Left lung (tissue), 14 donors: ENCODE measurements at places on chromosomes 6 and 20. TPM values are rescaled to one million over a fixed set of nuclear protein-coding genes. Genes with fewer than 3 reads are reported as not detected.

DNA sequence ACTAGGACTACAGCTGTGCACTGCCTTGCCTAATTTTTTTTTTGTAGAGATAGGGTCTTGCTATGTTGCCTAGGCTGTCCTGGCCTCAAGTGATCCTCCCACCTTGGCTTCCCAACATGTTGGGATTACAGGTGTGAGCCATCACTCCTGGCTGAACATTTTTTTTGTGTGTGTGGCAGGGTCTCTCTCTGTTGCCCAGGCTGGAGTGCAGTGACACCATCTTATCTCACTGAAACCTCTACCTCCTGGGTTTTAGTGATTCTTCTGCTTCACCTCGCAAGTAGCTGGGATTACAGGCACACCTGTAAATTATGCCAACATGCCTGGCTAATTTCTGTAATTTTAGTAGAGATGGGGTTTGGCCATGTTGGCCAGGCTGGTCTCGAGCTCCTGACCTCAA, 25.3 kb downstream of the PANK2 start:
- peaks cover 6% of the 10 kb centered on the region for H3K36me3 ChIP-seq
- no peaks in the 10 kb centered on the region for H3K4me1 ChIP-seq
- H3K27ac ChIP-seq, result no peak overlapping the region

DNA sequence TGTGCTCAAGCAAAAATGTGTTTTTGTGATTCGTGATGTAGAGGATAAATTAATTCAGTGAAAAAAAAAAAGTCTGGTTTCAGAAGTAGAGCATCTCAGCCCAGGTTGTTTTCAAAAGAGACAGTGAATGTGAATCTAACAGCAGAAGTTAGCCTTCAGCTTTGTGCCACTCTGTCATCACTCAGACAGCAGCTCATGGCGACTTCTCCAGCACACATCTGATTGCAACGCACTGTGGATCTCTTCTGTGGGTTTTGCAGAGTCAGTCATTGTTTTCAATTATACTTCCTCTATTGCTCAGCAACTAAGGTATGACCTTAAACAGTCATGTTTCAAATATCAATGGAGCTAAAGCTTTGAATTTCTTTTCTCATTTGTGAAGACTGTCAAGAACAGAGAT, 335.5 kb upstream of the POU3F2 start:
- H3K27me3 ChIP-seq, result no peaks in the 10 kb centered on the region
- no peak overlapping the region for H3K4me3 ChIP-seq
- no peaks in the 10 kb centered on the region for H3K36me3 ChIP-seq
- no peak for DNase-seq

- peak; percentile 72 for DNase-seq
- no peaks in the 10 kb centered on the region for H3K36me3 ChIP-seq
- no peak overlapping the region for H3K4me3 ChIP-seq
- H3K27ac ChIP-seq, result peak overlapping the region; percentile 72
- peaks cover 82% of the 10 kb centered on the region for H3K4me1 ChIP-seq
These were observed 49.0 kb downstream of the RREB1 start for GRCh38 chr6:7156643-7157278.

- no peak for DNase-seq
- no peaks in the 10 kb centered on the region for H3K27me3 ChIP-seq
- no peaks in the 10 kb centered on the region for H3K36me3 ChIP-seq
- H3K4me3 ChIP-seq, result no peak overlapping the region
These were observed 8.8 kb upstream of the HMGA1 start for GRCh38 chr6:34227761-34228421.

BYSL gene
- 23.4 TPM for total RNA-seq
